Lung (tissue), 17 donors: ENCODE measurements at places on chromosomes 12 and 14. TPM values are rescaled to one million over a fixed set of nuclear protein-coding genes. Genes with fewer than 3 reads are reported as not detected.
A peak's percentile ranks its signal among the peaks of the same experiment; 100 is the strongest.

- H3K4me3 ChIP-seq = no peak overlapping the region
- no peaks in the 10 kb centered on the region for H3K36me3 ChIP-seq
- no peak for DNase-seq
- no peaks in the 10 kb centered on the region for H3K27me3 ChIP-seq
- H3K27ac ChIP-seq = peak overlapping the region; percentile 33
- peaks cover 18% of the 10 kb centered on the region for H3K4me1 ChIP-seq
Measured at GRCh38 chr14:90677484-90678050, 138.7 kb downstream of the TTC7B start.

- no peak overlapping the region for H3K27ac ChIP-seq
- DNase-seq = no peak
- no peak overlapping the region for H3K4me3 ChIP-seq
- no peaks in the 10 kb centered on the region for H3K4me1 ChIP-seq
Measured at GRCh38 chr12:53807322-53807860, 55.6 kb upstream of the CISTR start.

The SLC6A13 gene
- total RNA-seq = 1.1 TPM

DNA sequence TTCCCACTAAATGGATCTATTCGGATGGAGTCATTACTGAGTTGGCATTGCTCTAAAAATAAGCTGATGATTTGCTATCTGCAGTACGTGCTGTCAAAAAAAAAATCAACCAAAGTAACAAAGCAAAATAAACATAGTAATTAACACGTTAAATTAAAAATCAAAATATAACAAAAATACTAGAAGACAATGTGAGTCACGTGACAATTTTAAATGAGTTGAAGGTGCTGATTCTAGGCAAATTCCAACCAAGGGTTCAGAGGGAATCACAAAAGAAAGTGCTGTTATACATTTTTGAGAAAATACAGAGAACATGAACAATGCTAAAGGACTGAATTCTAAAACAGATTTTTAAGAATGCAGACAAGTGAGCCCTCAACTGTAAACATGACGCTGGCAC, 45.2 kb upstream of the IFNG-AS1 start:
- H3K27me3 ChIP-seq = no peaks in the 10 kb centered on the region
- DNase-seq = no peak
- H3K36me3 ChIP-seq = no peaks in the 10 kb centered on the region
- no peak overlapping the region for H3K4me3 ChIP-seq
- H3K4me1 ChIP-seq = no peaks in the 10 kb centered on the region
- no peak overlapping the region for H3K27ac ChIP-seq

The CAPZA3 gene
- total RNA-seq = not detected

DNA sequence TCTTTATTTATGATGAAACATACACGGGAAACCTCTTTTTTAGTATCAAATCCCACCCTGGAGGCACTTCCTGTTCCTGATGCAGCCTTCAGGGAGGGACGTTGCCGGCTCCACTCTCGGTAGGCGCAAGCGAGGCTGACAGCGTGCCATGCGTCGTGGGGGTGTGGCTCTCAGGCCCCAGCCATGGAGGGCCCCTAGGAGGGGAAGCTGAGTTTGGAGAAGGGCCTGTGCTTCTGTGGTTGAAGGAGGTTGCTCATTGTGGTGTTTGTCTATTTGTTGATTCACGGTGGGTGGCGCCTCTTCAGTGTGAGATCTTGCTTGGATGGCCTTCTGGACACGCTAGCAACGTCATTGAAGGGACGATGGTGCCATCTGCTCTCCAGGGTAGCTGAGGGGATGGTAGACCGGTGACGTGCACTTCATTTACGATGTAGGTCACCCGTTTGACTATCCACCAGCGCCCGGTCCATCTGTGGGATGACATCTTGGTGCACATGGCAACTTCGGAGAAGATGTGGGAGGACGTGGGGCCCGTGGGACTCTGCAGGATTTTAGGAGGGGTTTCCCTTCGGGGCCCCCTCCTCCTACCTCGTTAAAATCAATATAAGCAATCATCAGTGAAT, 126.3 kb upstream of the RTL1 start:
- no peaks in the 10 kb centered on the region for H3K27me3 ChIP-seq
- H3K4me3 ChIP-seq = no peak overlapping the region
- H3K36me3 ChIP-seq = no peaks in the 10 kb centered on the region
- no peak overlapping the region for H3K27ac ChIP-seq
- DNase-seq = no peak

DNA sequence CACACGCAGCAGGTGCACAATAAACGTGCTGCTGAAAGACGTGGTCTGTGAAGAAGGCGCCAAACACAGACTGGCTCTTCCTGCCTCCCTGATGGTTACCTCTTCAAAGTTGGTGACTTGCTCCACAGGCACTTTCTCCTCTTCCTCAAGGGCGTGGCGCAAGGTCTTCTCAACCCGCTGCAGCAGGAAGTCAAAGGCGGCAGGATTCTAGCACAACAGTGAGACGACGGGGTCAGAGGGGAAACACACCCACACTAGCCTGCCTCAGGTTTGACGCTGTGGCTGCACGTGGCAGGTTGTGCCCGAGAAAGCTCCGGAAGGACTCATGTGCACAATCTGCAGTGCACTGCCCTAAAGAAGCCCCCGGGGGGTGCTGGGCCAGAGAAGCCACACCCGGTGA, 15.0 kb downstream of the POLE start:
- no peak overlapping the region for H3K4me3 ChIP-seq
- H3K27me3 ChIP-seq = no peaks in the 10 kb centered on the region
- no peaks in the 10 kb centered on the region for H3K4me1 ChIP-seq
- no peak for DNase-seq
- H3K27ac ChIP-seq = no peak overlapping the region
- peaks cover 22% of the 10 kb centered on the region for H3K36me3 ChIP-seq

The GPR84 gene
- total RNA-seq = 1.5 TPM

DNA sequence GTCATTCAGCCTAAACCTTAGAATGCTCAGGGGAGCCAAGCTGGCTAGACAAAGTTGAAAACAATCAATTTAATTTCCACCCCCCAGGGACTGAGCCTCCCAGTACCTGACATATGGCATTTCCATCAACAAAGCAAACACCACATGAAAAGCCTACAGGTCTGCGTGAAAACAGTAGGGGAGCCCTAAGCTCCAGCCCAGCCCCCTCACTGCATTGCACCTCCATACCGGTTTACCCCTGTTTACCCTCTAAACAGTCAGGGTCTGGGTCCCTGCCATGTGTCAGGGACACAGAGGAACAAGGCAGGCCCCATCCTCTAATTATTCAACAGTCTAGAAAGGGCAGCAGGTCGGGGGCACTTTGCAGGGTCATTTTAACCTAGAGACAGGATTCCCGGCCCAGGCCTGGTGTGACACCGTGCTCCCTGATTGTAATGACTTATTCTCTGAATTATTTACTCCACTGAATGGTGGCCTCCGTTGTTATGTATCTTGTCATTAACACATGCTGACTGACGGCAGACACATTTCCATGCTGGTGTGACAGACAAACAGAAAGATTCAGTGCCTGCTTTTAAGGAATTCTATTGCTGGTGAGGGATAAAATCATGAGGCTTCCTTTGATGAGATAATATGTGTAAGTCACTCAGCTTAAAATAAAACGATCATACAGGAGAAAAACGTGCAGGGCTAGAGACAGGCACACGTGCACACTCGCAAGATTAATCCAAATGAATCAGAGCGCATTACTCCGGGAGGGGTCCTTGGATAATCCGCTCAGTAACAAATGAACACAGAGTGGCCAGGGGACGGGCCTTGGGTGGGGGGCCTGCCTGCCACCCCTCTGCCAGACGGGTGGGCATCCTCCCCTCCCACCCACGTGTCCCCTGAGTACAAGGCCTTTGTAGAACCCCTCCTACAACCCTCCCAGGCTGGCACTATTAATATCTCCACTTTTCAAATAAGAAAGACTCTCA, 23.2 kb downstream of the CCDC88C start:
- no peak for DNase-seq
- H3K4me3 ChIP-seq = no peak overlapping the region
- H3K36me3 ChIP-seq = no peaks in the 10 kb centered on the region
- H3K27me3 ChIP-seq = no peaks in the 10 kb centered on the region
- H3K27ac ChIP-seq = no peak overlapping the region

DNA sequence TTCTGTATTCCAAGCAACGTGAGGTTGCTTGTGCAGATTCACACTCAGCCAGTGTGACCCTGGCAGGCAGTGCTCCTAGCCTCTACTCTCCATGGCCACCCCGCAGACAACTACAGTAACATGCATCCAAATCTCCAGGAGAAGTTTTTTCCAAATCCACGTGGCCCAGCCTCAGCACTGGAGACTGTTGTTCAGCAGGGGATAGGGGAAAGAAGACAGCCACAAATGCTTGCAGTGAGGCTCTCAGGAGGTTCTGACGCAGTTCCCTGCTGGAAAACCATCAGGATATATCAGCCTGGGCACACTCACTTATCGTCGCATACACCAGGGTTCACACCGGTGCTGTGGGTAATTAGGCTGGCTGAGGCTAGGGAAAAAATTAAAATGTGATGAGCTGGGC, 16.2 kb downstream of the IQSEC3 start:
- peaks cover 20% of the 10 kb centered on the region for H3K27me3 ChIP-seq
- no peak overlapping the region for H3K4me3 ChIP-seq
- DNase-seq = no peak

DNA sequence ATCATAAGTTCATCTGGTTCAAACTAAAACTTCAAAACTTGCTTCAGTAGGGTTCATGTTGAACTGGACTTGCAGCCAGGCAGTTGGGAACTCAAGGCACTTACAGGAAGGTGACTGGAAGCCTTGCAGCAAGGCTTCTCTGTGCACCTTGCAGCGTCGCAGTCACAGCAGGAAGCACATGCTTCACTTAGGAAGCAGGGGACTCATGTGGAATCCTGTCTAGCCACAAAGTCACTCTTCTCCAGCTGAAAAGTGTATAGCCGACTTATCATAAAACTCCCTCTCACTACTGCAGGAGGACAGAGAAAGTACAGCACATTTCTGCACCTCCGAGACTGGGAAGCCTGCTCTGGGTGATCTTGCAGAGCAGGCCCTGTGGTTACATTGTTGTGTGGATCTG, 114.0 kb upstream of the PRB2 start:
- H3K4me3 ChIP-seq = no peak overlapping the region
- no peak overlapping the region for H3K27ac ChIP-seq

The SLC10A1 gene
- not detected for total RNA-seq

DNA sequence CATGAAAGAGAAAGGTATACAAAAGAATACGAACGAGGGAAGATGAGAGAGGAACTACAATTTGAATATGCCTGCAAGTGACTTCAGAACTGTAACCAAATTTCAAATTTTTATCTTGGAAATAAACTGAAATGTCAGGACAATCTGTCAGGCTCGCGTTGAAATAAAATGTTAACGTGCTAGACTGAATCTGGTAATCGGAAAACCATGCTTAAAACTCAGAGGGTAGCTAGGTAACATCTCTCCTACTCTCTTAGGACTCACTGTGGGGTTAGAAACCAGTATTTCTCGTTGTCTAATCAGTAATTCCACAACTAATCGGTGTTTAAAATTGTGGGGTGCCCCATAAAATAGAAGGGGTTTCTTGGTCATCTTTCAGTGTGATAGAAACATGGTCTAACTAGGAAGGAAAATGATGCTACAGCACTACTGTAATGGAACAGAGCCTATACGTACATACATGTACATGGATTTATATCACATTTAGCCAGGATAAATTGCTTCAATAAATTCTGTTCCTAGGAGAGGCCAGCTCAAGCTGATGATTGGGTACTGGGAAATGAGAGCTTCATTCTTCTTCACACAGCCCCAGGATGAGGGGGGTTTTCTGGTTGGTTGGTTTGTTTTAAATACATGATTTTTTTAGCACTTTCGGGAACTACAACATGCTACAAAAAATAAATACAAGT, 23.9 kb downstream of the ATF7 start:
- H3K36me3 ChIP-seq = no peaks in the 10 kb centered on the region
- H3K27ac ChIP-seq = no peak overlapping the region
- no peak for DNase-seq

The SPX gene
- total RNA-seq = 0.58 TPM

DNA sequence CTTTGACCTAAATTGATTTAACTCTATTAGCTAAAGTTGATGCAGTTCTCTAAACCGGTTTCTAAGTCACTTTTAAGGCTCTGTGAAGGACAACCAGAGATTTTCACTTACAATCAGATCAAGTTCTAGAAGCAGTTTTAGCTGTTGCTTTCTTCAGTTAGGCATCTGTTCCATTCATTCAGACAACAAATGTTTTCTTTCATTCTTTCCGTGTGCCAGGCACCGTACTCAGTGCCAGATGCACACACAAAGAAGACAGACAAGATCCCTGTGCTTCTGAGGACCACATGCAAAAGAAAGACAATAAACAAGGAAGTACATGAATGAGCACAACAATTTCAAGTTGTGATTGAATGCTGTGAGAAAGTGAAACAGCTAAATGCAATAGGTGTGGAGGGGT, 11.1 kb upstream of the EGLN3 start:
- H3K27me3 ChIP-seq = no peaks in the 10 kb centered on the region
- DNase-seq = no peak
- H3K4me3 ChIP-seq = no peak overlapping the region
- H3K27ac ChIP-seq = no peak overlapping the region
- no peaks in the 10 kb centered on the region for H3K4me1 ChIP-seq

DNA sequence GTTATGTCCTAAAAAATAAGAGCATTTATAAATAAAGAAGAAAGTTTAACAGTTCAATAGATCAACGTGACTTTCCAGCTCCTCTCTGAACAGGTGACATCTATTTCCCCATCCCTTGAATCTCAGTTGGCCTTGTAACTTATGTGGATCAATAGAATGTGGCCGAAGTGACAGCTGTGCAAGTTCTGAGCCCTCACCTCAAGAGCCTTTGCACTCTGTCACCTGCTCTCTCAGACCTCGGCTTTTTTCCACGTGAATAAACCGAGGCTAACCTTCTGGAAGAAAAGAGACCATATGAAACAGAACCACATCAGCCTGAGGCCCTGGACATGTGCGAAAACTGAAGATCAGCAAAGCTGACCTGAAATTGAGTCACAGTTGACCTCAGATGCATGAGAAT, 253.0 kb downstream of the DAD1 start:
- no peak overlapping the region for H3K4me3 ChIP-seq
- H3K4me1 ChIP-seq = no peaks in the 10 kb centered on the region
- H3K36me3 ChIP-seq = no peaks in the 10 kb centered on the region

The OR4E2 gene
- total RNA-seq = not detected

GRCh38 chr12:121132601-121133481, at the start of gene P2RX7:
Gene P2RX7, plus strand, starts transcription at chr12:121132876. Its CDS starts 95 bp downstream, at chr12:121132971.
- peak within 1 kb of the TSS; percentile 39 for H3K4me3 ChIP-seq
- no peaks in the 10 kb centered on the region for H3K27me3 ChIP-seq
- H3K36me3 ChIP-seq = no peaks in the 10 kb centered on the region

DNA sequence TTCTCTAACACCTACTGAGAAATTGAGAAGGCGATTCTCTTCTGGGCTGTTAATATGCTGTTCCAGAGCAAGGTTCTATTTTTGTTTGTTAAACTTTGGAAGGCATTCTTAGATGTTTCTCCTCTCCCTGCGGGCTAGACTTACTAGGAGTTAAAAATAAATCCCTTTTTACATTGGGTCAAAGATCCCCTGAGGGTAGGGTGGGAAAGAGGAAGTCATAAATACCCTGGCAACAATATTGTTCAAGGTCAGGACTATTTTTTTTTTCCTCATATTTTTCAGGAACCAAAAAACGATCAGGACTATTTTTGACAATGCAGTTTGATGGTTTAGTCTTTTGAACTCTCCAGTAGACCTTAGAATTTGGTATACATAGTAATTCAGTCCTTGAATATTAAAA, 12.0 kb upstream of the SLC2A14 start:
- H3K4me3 ChIP-seq = no peak overlapping the region
- no peaks in the 10 kb centered on the region for H3K4me1 ChIP-seq
- no peaks in the 10 kb centered on the region for H3K27me3 ChIP-seq
- DNase-seq = no peak
- no peaks in the 10 kb centered on the region for H3K36me3 ChIP-seq

GRCh38 chr14:44417809-44418208, 89.3 kb downstream of the FSCB start:
- no peak for DNase-seq
- no peaks in the 10 kb centered on the region for H3K4me1 ChIP-seq
- H3K27ac ChIP-seq = no peak overlapping the region
- no peaks in the 10 kb centered on the region for H3K36me3 ChIP-seq
- no peaks in the 10 kb centered on the region for H3K27me3 ChIP-seq

The POTEG gene
- total RNA-seq = not detected
